NCI-H1694 (cell line): ENCODE measurements at places on chromosomes 5 and 9.

DNA sequence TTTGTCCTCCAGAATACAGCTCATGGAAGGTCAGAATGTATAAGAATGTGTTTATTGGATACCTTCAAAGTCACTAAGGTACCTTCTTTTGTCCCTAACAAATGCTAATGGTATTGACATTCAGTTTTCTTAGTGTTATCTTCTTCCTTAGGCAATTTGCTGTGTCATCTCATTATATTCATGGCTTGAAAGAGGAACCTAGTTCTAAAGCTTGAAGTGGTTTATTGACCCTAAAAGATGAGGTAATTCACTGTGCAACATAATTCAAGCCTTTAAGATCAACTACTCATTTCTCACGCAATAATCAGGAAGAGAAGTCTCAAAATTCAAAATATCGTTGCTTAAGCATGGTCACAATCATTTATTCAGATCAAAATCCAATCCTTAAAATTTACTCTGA is 342.7 kb upstream of the RIOK2 start:
- no peak for DNase-seq

GRCh38 chr9:29800821-29801220 is 2227.5 kb upstream of the C9orf72 start:
- DNase-seq, result peak; percentile 34

- DNase-seq, result no peak
Measured at GRCh38 chr5:53930457-53930856, 370.0 kb downstream of the NDUFS4 start.

DNA sequence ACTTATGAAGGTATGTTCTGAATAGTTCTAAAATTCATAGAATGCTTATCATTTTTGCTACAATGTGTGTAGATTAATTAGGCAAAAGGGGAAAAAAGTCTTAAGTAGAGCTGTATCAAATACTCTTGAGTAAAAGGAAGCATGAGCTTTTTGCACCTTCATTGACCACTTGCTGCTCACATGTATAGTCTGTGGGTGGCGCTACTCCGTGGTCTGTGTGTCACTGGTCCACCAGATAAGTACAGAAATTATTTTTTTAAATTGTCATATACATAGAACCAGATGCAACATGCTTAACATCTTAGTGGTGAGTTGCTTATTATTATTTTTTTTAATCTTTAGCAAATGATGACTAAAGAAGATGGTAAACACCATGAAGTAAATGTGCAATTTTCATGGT is 130.2 kb downstream of the MAN2A1 start:
- DNase-seq, result no peak

DNA sequence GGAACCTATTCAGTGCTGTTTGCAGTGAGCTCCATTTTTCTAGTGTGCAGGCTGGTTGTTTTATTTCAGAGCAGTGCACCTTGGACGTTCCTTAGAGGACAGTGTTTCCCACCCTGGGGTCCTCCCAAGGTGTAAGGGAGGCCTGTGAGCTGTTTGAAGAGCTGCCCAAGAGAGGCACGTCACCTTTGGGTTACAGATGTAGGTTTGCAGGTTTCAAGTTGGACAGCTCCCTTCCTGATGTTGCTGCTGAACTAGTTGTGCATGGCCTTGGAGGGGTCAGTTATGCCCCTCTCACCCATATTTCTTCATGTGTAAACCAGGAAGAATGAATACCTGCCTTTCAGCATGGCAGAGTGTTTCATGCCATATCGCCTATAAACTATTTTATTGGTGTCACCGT is 34.7 kb upstream of the POMT1 start:
- DNase-seq, result no peak

DNA sequence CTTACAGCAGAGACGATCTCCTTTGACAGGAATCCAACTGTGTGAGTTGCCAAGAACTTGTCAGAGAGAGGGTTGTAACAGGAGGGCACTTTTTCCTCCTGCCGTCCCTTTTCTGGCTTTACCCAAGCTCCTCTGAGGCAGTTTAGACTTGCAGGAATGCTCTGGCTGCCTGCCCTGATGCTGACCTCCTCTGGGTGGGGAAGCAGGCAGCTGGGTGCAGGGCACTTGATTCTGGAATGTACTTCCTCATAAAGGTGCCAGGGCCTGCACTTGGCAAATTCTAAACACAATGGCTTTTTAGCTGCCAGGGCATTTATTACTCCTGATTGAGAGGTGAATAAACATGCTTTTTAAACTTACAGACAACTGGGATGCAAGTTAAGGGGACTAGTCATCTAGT is 190.4 kb downstream of the EPB41L4A start:
- no peak for DNase-seq

- no peak for DNase-seq
Measured at GRCh38 chr9:73006986-73007385, 54.1 kb upstream of the ALDH1A1 start.

- no peak for DNase-seq
Measured at GRCh38 chr5:33228149-33228548, 212.6 kb upstream of the TARS1 start.

- DNase-seq, result peak; percentile 4
Measured at GRCh38 chr9:127170652-127171051, 48.2 kb upstream of the ANGPTL2 start.

- DNase-seq, result no peak
Measured at GRCh38 chr5:133428072-133428660, 184.2 kb downstream of the FSTL4 start.

GRCh38 chr9:12785260-12785770 is 10.5 kb downstream of the LURAP1L start:
- no peak for DNase-seq

DNA sequence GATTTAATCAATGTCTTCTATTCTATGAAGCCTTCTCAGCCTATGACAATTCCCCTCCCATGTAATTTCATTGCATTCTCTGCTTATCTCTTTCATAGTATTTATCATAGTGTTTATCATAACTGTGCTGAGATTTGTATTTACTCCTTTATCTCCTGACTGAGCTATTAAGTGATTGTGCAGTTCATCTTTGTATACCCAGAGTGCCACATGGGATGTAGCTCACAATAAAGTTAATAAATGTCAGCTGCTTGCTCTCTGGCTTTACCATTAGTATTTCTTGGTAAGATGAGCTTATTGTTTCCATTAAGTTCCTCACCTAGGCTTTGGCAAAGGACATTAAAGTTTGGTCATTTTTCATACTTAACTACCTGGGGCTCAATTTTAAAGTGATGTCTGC is 275.1 kb upstream of the MPDZ start:
- no peak for DNase-seq

GRCh38 chr9:129834489-129835127 is 467 bp downstream of the C9orf78 start:
- DNase-seq, result no peak

- DNase-seq, result no peak
Measured at GRCh38 chr5:65326922-65327321, 154.8 kb downstream of the ADAMTS6 start.

DNA sequence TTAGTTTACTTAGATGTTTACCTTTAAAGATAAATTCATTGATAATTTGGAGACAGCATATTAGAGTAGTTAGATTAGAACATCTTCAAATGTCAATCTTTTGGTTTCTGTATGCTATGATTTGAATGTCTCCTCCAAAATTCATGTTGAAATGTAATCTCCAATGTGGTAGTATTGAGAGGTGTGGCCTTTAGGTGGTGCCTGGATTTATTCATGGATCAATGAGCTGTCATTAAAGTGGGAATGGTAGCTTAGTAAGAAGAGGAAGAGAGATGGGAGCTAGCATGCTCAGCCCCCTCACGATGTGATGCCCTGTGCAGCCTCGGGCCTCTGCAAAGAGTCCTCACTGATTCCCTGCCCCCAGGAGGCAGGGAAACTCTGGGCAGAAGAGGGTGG is 133.6 kb upstream of the TUT7 start:
- DNase-seq, result no peak

- no peak for DNase-seq
Measured at GRCh38 chr9:71273613-71274012, 152.2 kb upstream of the TRPM3 start.

DNA sequence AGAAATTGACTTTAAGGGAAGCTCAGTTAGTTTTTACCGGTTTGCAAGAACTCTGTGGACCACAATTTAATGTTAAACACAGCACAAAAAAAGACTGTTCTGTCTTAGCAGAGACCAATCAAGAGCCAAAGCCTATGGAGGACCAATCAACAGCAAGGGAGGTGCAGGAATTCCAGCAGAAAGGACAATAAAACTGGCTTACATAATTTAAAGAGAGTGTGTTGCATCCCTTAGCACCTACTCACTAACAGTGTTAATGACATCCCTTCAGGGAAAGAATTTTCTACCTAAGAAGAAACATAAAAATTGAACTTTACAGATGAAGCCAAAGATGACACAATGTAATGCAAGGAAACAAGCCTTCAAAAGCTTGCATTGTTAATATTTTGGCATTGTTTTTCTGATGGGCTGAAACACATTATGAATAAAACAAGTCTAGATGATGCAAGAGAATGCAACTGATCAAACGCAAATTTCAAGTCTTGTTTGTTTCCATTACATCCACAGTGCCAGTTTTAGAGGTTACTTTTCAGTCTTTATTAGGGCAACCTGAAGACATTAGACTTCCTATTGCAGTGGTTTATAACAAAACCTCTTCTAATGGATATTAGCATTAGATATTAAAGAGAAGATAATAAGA is 111.3 kb upstream of the FST start:
- no peak for DNase-seq

DNA sequence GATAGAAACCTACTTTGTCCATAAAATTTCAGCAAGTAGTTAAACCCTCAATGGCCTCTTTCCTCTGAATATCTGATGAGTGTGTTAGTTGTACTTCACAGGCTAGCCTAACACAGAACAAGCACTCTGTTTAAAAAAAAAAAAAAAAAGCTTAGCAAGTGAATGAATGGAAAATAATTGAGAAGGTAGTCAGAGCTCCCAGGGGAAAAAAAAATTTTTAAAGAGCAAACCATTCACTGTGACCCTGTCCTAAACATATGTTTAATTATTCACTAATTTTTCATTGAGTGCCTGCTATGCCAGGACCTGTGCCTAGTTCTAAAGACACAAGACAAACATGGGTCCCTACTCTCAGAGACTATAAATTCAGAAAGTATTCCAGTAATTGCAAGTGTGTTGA is 69.3 kb downstream of the SH3RF2 start:
- DNase-seq, result no peak

DNA sequence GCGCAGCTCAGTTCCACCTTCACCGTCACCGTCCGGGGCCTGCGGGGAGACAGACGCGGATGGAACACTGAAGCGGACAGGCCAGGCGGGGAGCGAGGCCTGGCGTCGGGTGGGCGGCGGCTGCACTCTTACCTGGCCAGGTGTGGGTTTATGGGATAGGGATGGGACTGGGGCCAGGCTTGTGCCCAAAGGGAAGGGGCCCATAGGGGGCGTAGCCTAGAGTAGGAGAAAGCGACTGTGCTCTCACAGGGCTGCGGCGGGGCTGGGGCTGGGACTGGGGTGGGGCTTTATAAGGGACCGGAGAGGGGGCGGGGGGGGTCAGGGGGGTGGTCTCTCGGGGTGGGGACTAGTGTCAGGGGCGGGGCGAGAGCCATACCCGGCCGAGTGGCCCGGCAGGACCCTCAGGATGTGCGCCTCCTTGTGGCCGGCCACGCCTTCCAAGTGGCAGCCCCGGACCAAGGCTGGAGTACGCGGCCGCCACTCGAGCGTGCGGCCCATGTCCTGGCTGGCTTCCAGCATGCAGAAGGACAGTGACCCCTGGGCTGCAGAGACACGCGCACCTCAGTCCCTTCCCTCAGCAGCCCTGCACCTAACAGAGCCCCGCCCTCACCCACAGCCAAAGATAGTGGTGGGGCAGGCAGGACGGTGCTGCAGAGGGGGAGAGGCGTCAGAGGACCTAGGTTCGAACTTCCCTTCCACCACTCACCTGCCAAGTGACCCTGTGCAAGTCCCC is 22.8 kb downstream of the FPGS start:
- DNase-seq, result no peak

GRCh38 chr9:124805186-124805585 is 28.3 kb downstream of the OLFML2A start:
- no peak for DNase-seq

DNA sequence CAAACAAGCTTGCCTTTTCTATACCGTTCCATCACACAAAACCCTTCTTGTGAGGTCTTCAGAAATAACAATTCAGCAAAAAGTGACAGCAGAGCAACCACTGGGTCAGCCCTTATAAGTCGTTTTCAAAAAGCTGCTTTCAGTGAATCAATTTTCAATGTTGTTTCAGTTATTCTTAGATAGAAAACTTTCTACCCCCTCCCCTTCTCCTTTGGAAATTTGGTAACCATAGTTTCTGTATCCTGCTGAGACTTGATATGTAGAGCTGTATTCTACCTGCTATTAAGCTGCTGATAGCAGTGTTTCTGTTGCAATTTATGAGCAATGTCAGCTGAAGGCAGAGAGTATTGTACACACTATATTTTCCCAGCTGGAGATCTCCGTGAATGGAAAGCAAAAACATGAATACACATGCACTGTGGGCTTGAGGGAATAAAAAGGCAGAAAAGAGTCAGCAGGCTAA is 75.7 kb downstream of the ZNF608 start:
- DNase-seq, result no peak

- no peak for DNase-seq
Measured at GRCh38 chr5:64834611-64835010, 65.9 kb downstream of the CWC27 start.

GRCh38 chr9:104882086-104882485 is 45.9 kb downstream of the ABCA1 start:
- peak; percentile 6 for DNase-seq

DNA sequence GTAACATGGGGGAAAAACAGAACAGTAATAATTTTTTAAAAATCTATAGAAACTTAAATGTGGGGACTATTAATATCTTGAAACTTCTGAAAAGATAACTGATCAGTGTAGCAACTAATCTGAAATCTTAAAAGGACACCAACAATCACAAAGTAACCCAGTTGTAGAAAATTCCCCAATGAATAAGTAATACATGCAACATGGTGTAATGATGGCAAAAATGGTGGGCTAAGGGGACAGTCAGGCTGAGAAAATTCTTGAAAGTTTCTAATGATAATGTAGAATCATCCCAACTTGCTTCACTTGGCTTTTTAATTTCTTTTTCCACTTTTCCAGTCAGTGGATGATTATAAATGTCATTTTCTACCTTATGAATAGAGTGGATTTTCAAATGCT is 5.4 kb downstream of the NFIL3 start:
- DNase-seq, result no peak

DNA sequence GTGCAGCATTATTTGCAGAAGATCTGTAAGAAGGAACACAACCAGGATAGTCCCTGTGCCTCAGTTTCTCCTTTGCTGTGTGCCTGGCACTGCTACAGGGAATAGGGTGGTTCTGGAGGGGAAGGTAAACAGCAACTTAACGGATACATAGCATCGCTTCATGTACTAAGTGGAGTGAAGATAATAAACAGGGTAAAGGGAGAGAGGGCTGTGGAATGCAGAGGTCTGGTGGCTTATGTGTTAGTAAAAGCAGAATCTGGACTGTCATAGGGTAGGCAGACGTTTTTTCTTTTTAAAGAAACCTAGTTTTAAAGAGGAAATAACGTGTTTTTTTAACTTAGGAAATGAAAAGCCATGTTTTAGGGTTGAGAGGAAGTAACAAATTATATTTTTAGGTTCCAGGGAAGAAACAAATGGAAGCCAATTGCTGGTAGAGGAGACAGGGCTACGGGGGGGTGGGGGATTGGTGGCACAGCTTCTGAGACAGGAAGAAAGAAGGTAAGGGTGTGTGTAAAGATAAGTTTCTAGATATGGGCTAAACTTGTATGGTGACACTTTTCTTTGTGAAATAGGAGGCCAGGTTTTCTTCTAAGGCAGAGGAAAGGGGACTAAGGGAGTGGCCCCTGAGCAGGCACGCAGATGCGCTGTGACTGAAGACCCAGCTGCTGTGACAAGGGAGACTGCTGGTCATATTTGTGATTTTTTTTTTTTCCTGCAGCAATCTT is 1.3 kb downstream of the GNG10 start:
- no peak for DNase-seq

GRCh38 chr5:160824301-160825001 is 27.6 kb downstream of the ATP10B start:
- no peak for DNase-seq

GRCh38 chr5:54833590-54833989 is 151.8 kb downstream of the ESM1 start:
- no peak for DNase-seq
